ENCODE measurements at places on chromosomes 3 and 15. TPM values are rescaled to one million over a fixed set of nuclear protein-coding genes. Genes with fewer than 3 reads are reported as not detected.

GRCh38 chr3:194087280-194087679, 48.7 kb upstream of the HES1 start:
- DNase-seq: no peak

DNA sequence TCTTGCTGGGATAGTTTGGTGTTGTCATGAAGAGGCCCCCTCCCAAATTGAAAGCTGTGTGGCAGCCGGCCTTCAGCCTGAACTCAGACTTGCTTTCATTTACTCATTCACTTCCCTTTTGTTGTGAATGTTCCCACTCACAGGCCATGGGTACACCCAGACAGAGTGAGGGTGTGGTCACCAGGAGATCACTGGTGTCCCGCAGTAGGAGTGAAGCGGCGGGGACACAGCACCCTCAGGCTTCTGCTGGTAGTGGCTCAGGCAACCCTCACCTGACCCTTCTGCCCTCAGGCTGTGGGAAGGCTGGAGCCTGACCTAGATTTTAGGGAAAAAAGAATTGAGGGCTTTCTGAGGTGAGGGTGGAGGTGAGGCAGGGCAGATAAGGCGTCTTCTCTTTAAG, 244.4 kb downstream of the SOX2 start:
- DNase-seq: no peak

DNA sequence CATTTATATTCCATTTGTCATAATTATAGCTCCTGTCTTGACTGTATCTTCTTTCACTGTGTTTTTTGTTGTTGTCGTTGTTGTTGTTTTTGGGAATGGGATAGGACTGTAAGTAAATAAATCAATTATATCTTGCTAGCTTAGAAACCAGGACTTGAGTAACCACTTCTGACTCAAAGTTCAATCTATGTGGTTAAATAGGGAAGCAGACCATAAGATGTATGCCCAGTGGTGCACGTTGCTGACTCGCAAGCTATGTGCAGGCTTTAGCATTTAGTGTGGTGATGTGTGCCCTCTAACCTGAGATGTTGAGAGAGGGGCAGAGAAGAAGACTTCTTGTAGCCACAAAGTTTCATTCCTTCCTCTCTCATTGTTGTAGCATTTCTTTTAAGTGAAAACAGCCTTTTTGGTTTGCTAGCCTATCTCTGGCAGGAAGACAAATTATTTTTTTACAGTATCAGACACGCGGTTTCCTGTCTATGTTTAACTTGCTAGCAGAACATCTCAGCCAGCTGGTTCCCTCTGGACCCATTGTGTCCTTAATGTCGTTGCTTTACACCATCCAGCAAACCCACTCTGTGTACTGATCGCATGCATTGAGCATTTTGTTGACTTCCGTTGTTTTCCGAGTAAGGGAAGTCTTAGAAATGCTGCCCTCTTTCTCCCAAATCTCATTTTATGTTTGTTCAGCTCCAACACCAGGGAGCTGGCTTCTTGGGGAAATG, 52.1 kb downstream of the TGFBR2 start:
- peak; percentile 75 for DNase-seq

DNA sequence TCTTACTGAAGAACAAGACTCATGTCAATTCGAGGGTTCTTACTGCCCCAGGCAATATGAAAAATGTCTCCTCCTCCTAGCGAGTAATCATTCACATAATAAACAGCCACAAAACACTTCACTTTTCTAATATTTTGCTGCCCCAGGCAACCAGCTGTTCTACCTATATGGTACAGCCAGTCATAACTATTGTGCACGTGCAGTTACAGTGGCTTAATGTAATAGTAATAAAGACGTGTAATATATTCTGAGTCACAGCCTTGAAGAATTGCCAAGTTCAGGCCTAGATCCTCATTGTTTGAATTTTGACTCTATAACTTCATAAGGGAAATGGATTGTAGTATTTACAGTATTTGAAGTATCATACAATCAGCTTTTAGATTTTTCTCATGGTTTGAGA, 1250.0 kb upstream of the GBE1 start:
- no peak for DNase-seq

DNA sequence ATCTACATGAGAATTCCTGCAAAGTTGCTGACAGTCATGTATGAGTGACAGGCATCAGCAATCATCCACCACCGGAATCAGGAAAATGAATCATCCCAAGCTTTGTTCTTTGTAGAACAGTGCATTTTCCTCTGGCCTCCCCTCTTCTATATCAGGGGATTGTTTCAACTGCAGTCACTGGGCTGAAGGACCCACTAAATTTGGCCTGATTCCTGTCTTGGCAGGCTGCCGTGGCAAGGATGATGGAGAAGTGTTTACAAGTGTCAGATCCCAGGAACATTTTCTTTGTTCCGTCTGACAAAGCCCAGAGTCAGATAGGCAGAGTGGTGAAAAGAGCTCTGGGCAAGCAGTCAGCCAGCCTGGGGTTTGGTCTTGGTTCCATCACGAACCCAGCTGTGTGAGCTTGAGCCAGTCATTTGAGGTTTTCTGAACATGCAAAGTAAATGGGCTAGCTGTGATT, 175.1 kb upstream of the TSC22D2 start:
- no peak for DNase-seq

DNA sequence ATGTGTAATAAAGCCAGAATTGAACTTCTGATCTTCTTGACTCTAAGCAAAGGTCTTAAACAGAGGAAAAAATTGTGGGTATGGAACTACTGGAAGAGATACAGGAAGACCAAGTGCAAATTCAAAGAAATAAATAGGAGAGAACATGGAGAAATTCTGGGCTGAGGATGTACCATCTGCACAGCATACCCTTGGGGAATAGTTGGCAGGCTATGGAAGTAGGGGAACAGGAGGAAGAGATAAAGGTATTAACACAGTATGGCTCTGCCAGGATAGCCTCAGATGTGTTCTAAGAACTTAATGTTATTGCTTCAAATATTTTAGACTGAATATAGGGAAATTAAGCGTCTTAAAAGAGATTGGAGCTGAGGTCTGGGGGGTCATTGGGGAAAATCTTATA, 485.4 kb downstream of the CNTN3 start:
- no peak for DNase-seq

- no peak for DNase-seq
Measured at GRCh38 chr3:1752205-1752604, 346.5 kb upstream of the CNTN4 start.

- no peak for DNase-seq
Measured at GRCh38 chr15:26866298-26867199, at the start of gene GABRA5. TSS of gene GABRA5 (plus strand) at chr15:26867062. CDS start at chr15:26869249, 2,187 bp downstream.

GRCh38 chr3:197796087-197796486, 5.0 kb downstream of the LRCH3 start:
- no peak for DNase-seq

GRCh38 chr3:134384963-134385362, 10.7 kb upstream of the AMOTL2 start:
- DNase-seq: no peak

DNA sequence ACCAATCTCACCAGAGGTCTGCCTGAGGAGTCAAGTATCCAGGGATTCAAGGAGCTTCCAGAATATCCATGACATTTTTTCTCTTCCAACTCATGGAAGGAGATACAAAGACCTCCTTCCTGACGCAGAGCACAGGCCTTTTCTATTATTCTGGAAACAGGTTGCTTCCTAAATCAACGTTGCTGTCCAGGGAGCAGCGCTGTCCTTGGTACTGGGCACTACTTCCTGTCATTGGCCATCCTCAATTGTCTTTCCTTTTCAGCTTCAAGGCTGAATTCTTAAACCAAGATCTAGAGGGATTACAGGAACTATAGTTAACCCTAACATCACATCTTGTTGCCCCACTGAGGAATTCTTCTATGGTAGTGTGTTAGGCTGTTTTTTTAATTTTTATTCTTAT, 50.4 kb upstream of the TBC1D21 start:
- DNase-seq: no peak

- no peak for DNase-seq
Measured at GRCh38 chr3:175447521-175447920, 588.4 kb downstream of the NAALADL2 start.

DNA sequence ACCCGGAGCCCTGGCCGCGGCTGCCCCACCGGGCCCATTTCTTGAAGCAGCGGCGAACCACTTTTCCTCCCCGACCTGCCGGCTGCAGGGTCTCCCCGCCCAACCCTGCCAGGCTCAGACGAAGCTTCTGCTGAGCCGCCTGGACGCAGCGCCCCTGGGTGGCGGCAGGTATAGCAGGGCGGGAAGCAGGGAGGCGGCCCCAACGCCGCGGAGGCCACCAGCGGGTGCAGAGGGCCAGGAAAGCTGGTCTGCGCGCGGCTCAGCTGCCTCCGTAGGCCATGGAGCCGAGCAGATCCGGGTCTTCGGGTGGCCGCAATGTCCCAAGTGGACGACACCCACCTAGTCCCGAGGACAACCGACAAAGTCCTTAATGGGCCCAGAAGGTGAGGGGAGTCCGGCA, 21.9 kb upstream of the SRPRB start:
- DNase-seq: no peak

DNA sequence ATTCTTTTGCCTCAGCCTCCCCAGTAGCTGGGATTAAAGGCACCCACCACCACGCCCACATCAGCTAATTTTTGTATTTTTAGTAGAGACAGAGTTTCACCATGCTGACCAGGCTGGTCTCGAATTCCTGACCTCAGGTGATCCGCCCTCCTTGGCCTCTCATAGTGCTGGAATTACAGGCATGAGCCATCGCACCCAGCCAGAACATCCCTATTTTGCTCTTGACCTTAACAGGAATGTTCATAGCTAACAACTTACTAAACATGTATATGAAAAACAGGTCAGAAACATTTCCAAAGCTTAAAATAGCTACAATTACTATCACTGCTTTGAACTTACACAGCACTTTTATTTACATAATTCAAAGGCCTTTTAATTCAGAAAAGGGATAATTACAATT, 33.7 kb downstream of the UQCC5 start:
- DNase-seq: no peak

GRCh38 chr3:135238871-135239614, 444.0 kb downstream of the EPHB1 start:
- DNase-seq: no peak

DNA sequence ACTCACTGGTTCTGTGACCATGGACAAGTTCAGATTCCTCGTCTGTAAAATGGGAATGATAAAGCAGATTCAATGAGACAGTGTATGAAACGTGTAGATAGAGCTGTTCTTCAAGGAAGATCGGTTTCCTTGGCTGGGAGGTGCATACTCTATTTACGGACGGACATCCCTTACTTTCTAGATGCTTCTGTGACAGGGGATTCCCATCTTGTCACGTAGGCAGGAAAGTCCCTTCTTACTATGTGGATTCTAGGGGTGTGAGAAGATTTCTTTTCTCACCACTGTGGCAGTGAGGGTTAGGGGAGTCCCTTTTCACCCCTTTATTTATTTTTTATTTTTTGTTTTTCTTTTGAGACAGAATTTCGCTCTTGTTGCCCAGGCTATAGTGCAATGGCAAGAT, 180.9 kb upstream of the TBL1XR1 start:
- DNase-seq: no peak

SLMAP gene
- total RNA-seq: 42.9 TPM

GOLGA8Q gene
- total RNA-seq: 1.0 TPM

ISL2 gene
- total RNA-seq: 0.77 TPM

TNFSF10 gene
- 30.3 TPM for total RNA-seq

IL12A gene
- total RNA-seq: not detected

KBTBD13 gene
- total RNA-seq: not detected

Data from activated T-cell treated with anti-CD3 and anti-CD28 coated beads, Interleukin-2, amount 50 U/mL, for 72 hours (primary cell).